ENCODE measurements at places on chromosomes 7 and 10.

- DNase-seq = no peak
Measured at GRCh38 chr10:77835669-77836086, 90.9 kb downstream of the DLG5 start.

DNA sequence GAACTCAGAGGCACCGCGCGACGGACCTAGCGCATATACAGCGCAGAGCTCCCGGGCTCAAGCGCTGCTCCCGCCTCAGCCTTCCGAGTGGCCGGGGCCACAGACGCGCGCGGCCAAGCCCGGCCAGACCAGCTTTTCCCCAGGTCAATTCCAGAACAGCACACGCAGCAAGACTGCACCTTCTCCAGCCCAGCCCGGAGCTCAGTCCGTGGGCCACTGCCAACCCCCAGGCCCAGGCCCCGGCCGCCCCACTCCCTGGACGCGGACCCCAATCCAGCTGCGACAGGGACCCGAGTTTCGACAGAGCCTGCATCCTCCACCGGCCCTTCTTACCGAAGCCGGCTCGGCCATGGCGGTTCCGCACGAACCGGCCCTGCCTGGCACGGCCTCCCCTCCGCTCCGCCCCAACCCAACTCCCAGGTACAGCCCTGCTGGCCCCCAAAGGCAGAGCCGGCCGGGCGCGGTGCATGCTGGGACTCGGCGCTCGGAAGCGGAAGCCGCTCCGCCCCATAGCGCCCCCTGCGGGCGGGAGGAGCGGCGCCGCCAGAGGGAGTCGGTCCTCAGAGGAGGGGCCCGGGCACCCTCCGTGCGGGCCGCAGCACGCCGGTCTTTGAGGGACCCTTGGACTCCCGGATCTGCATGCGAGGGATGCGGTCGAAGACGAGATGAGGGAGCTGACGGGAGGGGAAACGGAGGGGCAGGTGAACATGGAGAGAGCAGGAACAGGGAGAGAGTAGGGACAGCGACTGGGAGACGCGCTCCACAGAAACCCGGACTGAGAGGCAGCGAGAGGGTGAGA, at the start of gene ZNF425:
TSS of gene ZNF425 (minus strand) at position 462 of the 799 bp plus-strand sequence. CDS start at position 351, 111 bp downstream.
- peak; percentile 93 for DNase-seq

- peak; percentile 31 for DNase-seq
Measured at GRCh38 chr7:127819975-127820731, 168.2 kb downstream of the SND1 start.

DNA sequence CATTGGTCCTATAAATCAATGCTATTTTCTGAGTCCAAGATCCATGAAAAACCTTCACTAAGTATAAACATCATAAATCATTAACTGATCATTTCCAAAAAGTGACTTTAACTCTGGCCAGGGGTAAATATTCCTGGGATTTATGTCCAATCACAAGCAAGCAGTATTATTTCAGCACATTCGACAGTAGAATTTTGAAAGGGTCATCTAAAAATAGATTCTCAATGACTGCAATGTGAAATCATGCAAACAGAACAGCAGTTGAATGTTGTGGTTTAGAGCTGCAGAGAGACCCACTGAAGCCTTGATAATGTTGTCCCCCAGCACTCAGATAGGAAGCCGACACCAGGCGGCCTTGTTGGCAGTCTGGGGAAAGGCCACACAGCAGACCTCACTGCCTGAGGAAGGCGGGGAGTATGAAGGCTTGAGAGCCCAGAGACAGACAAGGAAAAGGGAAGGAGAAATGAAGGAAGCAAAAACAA, 38.1 kb downstream of the FAM107B start:
- no peak for DNase-seq

DNA sequence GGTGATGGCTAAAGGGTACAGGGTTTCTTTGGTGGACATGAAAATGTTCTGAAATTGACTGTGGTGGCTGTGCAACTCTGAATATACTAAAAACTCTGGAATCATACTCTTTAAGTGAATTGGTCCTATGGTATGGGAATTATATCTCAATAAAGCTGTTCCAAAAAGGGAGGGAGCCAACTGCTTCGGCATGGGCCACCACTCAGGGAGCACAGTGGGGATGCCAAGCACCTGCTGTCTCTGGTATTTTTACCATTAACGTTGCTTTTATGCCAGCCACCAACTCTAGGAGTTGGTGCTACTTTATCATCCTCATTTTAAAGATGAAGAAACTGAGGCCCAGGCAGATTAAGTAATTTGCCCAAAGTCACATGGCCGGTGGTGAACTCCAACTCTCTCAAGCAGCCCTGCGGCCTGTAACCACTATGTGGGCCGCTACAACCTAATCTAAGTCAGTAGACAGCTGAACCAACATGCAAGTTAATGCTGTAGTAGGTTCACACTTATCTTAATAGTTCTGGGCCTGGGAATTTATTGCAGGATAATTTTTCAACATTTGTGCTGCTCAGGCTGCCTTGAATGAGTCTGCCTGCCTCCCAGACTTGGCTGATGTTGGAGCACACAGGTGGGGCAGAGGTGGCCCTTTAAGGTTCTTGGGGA, 20.8 kb downstream of the SH3PXD2A start:
- DNase-seq = no peak

GRCh38 chr10:15469111-15469510, 98.0 kb upstream of the FAM171A1 start:
- DNase-seq = no peak

- no peak for DNase-seq
Measured at GRCh38 chr7:137325927-137326326, 17.6 kb downstream of the PTN start.

GRCh38 chr7:134632937-134633540, 13.6 kb upstream of the BPGM start:
- DNase-seq = peak; percentile 69

DNA sequence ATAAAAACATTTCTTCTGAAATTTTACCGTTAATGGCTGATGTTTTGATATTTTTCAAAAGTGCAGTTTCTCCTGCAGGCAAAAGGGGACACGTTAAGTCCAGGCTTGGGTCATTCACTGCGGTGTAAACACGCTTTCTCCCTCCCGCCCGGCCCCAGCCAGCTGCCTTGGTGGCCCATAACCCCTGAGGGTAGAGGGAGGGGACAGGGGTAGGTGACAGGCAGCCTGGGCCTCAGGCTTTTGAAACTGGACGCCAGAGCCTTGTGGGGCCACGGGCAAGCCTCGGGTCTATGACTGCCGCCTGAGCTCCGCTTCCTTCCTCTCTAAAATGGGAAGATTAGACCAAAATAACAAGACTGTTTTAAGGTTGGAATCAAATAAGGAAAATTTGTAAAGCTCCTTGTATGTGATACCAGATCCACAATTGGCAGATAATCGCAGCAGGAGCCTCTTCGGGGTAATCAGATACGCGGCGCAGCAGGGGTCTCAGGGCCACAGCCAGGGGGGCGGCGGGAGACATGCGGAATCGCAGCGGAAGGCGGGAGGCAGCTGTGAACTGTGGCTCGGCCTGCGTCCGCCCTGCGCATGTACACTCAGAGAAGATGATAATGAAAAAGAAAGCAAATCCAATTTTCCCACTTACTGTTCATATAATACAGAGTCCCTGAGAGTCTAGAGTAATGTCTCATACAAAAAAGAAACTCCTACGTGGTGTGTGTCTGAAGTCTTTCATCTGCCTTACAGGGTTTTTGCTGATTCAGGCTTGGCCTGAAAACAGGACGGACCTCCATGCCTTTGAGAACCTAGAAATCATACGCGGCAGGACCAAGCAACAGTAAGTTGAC, 138.3 kb downstream of the EGFR start:
- no peak for DNase-seq

DNA sequence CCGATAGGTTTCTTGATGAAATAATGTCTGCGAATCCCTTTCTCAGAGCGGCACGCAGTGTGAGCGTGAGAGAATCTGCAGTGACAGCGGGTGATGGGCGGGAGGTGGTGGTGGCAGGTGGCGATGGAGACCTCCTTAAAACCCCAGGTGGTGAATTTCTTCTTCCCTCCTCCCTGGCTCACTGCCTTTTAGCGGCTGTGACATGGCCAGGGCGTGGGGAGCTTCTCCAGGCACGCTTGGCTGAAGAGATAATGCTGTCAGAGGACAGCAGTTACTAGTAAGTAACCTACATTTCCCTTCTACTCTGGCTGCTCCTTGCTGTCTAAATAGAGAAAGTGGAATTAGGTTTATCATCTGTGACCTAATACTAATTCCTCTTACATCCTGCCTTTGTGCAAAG, 141.4 kb upstream of the INSYN2A start:
- no peak for DNase-seq

- DNase-seq = no peak
Measured at GRCh38 chr10:30762620-30763019, 133.1 kb upstream of the LYZL2 start.

DNA sequence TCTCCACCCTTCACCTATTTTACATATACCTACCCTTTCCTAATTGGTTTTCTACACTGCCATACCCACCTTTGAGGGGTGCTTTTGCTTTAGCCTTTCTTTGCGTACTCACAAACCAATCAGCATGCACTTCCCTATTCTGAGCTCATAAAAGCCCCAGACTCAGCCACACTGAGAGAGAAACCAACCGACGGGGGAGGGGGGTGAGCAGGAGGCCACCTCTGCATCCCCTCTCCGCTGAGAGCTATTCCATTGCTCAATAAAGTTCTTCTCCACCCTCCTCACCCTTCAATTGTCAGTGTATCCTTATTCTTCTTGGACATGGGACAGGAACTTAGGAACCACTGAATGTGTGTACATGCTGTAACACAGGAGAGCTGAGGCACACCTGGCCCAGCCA, 9.0 kb upstream of the FKBP9 start:
- DNase-seq = no peak

DNA sequence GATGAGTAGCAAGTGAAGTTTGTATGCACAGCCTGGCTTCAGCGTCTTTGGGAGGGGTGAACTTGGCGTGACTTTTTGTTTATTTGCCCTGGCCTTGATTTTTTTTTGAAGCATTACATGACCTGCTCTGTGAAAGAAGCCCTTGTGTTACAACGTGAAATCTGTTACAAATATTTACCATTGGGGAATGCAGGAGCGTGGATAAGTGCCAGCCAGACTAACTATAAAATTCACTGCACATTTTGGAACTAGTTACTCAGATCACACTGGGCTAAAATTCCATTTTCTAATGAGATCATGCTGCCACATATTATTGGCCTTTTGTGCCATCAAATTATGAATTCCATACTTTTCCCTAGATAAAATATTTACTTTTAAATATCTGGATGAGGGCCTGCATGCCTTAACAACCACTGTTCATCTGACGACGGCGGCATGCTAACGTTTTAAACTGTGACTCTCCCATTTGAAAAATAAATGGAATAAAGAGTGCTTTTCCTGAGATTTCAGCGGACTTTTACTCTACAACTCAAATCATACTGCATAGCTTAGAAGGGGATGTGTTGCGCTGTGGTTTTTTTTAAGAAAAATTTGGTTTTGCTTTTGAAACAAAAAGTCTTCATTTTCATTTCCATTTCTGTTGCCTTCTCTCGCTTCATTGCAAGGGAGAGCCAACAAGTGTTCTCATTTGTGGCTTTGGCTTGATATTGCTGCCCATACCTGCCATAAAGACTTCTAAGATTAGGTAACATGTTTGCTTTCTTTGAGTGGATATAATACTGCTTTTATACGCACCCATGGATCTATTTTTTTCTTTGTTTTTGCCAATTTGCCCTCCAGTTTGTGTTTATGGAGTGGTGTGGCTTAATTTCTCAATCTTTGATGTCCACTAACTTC, 352.2 kb downstream of the TFEC start:
- DNase-seq = no peak

DNA sequence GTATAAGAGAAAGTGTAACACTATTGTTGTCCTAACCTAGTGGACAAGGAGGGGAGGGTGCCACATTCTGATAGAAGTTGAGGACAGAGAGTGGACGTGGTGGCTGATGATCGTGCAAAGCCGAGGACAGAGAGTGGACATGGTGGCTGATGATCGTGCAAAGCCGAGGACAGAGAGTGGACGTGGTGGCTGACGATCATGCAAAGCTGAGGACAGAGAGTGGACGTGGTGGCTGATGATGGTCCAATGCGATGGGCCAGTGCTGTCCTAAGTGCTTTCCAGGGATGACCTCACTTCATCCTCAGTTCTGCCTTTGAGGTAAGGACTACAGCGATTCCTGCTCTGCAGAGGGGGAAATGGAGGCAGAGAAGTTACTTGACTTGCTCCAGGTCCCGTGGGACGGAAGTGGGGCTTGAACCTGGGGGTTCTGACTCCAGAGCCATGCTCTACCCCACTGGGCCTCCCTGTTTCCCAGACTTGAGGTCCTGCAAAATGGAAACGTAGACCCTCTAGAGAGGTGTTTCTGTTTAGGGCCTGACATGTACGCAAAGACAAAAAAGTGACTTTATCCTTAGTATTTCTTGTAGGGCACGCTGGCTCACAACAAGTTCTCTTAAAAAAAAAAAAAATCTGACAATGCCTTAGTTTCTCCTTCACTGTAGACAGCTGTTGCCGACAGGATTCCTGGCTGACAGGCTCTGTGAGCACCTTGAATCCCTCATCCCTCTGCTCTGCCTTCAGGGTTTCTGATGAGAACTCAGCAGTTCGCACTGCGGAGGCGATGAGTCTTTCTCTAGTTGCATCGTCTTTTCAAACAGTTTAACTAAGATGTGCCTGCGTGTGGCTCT, 20.3 kb upstream of the NCAPG2 start:
- DNase-seq = no peak

DNA sequence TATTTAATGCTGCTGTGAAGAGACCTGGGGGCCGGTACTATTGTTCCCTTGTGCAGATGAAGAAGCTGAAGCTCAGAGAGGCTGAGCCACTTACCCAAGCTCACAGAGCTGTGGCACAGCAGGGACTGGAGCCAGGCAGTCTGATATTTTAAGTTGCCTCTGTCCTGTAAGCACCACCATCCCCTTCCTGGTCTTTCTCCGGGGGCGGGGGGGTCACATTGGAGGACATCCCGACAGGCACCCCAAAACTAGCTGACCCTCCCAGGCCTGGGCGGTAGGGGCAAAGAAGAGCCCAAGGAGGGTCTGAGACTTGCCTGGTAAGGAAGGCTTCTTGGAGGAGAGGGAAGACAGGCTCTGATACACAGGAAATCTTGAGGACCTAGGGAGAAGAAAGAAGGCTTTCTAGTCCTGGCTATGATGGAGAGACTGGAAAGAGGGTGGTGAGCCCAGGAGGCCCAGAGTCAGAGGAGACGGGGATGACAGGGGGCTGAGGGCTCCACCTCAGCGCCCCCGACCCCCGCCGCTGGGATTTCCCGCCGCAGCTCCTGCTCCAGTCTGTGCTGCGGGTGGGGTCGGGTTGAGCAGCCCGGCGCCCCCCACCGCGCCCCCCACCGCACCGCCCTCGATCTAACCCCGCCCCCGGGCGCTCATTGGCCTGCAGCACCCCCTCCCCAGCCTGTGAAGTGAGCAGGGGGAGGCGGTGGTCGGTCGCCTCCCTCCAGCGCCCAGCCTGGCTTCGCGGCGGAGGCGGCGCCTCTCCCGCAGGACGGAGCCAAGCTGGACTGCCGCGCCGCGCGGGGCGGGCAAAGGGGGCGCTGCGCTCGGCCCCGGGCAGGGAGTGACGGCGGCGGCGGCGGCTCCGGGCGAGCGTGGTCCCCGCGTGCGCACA, at the start of gene ADCYAP1R1:
TSS of gene ADCYAP1R1 (plus strand) at position 711 of the 889 bp plus-strand sequence. CDS start 10,957 bp downstream, outside the sequence.
- DNase-seq = no peak

GRCh38 chr10:785861-786214, 96.4 kb upstream of the DIP2C start:
- DNase-seq = no peak

DNA sequence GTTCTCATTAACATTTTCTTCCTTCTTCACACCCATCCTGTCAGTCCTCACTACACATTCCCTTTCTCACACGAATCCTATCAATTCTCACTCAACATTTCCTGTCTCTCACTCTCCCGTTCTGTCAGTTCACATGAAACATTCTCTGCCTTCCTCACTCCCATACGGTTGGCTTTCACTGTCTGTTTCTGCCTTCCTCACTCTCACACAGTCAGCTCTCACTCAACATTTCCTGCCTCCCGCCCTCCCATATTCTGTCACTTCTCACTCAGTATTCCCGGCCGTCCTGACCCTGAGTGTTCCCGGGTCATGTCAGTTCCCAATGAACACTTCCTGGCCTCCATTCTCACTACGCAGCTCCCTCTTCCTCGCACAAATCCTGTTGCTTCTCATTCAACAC, 61.5 kb downstream of the DYNC2I1 start:
- no peak for DNase-seq

Data from CD4-positive, alpha-beta T cell treated with Interleukin-15 for 4 hours (primary cell).